ENCODE measurements at places on chromosomes 1 and 21.

DNA sequence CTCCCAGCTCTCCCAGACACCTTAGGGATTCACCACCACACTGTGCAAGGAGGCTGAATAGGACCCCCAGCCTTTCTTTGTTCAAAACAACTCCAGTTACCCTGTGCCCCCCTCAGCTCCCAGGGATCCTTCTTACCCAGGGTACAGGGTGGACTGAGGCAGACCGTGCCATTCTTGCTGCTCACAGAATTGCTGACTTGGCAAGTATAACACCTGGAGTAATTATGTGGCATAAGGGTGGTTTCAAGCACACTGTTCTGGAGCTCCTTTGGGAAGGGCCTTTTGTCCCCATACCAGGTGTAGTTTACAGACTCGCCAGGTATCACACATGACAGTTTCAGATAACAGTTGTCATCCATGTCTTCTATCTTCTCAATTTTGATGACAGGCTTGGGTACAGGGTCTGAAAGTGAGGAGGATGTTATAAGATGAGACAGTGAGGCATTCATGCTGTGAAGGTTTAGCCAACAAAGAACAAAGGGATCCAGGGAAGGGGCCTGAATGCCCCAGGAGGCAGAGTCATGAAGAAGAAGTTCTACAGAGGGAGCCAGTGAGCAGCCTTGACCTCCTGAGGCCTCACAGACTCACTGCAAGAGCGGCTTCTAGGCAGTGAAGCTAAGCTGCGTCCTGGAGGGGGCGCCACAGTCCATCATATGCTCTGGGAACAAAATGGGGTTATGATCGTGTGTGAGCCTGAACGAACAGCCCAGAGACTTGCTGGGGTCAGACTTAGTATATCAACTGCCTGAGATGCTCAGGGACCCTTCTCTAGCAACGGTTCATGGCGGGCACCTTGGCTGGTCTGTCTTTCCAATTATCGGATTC is 30.3 kb downstream of the CD48 start:
- DNase-seq, result peak; percentile 52

- DNase-seq, result no peak
These were observed 7.8 kb upstream of the CDK18 start for GRCh38 chr1:205496661-205497060.

DNA sequence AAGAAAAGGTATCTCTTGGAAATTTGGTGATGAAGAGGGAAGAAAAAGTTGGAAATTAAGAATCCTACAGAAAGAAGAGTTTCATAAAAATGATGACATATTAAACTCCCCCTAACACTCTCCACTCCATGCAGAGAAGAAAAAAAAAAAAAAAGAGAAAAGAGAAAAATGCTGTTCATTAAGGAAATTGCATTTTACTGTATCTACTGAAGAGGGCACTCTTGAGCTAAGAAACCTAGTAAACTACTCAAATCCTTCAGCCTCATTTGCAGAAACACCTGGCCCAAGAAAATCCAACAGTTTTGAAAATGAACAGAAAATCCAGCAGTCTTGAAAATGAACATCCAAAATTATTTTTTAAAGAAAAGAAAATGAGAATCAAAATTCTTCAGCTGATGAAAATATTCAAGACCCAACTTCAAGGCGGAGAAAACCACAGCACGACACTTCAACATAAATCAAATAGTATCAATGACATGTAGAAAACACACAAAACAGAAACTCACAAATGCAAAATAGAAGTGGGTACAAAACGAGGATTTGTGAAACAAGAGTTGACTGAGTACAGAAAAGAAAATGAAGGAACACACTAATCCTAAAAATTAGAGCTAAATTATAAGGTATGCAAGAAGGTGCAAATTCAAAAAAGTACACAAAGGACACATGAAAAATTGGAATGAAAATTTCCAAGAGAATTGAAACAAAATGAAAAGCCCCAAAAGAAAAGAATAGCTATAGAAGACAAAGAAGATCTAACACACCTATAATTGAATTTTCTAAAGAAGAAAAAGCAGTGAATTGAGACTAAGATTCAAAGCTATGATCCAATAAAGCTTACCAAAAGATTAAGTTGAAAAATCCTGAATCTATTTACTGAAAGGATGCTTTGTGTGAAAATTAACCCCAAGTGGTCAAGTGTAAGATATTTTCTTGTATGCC is 73.2 kb upstream of the DNAJC6 start:
- no peak for DNase-seq

DNA sequence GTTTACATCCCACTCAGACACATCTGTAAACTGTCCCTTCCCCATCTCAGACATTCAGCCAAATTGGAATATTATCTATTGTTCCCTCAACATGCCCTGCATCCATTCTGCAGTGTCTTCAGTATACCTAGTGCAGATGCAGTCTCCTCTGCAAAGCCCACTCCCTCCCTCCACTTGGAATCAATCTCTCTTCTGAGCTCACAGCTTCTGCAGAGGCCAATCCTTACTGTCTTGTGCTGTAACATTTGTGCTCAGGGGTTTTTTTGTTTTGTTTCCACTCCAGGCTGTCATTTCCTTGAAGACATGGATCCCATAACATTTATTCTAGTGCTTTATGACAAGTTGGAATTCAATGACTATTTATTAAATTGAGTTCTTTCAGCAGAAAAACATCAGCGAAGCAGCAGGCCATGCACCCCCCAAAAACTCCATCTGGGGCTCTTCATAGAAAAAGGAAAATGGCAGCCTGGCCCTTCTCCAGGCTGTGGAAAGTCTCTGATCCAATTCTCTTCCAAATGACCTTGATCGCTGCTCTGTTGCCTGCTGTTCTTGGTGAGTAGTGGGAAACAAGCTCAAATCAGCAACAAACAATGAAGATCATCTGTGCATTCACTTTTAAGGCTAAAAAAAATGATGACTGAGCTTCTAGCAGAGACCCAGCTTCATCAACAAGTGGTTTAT is 8.7 kb downstream of the C4BPA start:
- DNase-seq, result peak; percentile 57

DNA sequence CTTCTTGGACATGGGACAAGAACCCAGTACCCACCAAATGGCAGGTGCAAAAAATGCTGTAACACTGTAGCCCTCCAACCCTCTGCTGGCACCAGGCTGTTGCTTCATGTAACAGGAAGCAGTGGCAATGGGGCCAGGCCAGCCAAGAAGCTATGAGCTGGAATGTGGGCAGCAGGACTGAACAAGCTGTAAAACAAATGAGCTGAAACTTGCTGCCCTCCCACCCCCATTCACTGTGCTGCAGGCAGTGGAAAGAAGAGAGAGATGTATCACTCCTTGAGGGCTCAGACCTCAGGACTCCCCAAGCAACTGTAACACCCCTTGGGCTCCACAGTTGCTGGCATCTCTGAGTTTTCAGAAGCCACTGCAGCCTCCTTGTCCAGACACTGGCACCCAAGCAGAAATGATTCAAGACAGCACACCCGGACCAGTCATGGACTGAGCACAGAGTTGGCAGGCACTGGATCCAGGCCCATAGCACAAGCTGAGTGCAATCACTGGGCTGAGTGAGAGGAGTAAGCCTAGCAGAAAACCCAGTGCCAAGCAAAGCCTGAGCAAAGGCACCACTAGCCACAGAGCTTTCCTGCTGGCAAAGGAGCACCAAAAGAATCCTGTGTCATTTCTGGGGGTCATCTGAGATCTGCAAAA is 321.4 kb upstream of the CXADR start:
- no peak for DNase-seq

GRCh38 chr1:161114556-161114955 is 3.3 kb downstream of the PFDN2 start:
- no peak for DNase-seq

DNA sequence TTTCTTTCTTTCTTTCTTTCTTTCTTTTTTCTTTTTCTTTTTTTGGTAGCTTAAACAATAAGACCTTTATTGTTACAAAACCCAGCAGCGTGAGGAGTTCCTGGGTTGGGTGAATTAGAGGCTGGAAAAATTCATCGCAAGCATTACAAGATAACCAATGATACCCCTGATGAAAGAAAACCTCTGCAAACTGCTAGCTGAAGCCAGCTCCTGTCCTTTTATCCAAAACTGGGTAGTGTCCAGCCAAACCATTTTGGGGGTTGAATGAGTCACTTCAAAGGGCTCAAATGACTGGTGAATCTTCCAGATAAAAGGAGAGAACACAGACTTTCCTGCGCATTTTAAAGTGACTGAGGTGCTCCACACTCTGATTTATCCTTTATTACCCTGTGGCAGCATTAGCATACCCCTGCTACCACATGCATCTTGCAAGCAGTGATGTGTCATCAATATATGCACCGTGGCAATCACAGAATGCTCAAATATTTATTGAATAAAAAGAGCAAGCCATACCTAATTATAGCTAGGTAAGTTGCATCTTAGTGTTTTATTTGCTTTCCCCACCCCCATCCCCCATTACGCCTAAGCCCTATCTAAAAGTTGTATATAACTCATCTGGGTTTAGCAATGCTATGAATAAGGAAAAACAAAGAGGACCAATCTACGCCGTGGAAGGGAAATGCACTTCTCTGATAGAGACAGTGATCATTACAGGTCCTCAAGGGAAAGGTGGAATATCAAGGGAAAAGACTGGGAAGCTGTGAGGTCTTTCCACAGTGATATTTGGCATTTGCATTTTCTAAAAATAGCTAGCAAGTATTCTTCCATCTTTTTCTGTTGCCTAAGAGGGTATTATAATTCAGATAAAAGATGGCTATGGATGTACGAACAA is 32.4 kb upstream of the CEP350 start:
- DNase-seq, result no peak

DNA sequence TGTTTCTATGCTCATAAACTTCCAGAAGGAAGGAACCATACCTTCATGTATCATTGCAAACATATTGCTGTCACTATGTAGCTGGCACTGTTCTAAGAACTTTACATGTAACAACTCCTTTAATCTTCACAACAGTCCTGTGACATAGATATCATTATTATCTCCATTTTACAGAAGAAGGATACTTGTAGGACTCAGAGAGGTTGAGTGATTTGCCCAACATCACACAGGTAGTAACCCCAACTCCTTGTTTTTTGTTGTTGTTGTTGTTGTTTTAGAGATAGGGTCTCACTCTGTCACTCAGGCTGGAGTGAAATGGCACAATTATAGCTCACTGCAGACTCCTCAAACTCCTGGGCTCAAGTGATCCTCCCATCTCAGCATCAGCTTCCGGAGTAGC is 7.6 kb upstream of the TRIT1 start:
- DNase-seq, result no peak

- DNase-seq, result peak; percentile 82
These were observed 33.8 kb downstream of the DUSP10 start for GRCh38 chr1:221708076-221708571.

- no peak for DNase-seq
These were observed 51.0 kb downstream of the TNN start for GRCh38 chr1:175118375-175119367.

DNA sequence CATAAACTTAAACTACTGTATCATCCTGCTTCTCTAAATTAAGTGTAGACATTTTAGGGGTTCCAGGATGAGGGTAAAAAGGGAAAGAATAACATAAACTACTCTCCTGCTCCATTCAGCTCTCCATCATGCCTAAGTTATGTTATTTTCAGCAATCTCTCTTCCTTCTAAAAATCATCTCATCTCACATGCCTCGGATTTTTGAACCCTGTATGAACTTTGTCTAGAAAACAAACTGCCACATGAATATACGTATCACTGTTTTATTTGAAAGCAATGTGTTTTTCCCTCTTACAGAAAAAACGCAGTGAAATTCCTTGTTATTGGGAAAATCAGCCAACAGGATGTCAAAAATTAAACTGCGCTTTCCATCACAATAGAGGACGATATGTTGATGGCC is 32.6 kb downstream of the ZBED6 start:
- DNase-seq, result no peak

DNA sequence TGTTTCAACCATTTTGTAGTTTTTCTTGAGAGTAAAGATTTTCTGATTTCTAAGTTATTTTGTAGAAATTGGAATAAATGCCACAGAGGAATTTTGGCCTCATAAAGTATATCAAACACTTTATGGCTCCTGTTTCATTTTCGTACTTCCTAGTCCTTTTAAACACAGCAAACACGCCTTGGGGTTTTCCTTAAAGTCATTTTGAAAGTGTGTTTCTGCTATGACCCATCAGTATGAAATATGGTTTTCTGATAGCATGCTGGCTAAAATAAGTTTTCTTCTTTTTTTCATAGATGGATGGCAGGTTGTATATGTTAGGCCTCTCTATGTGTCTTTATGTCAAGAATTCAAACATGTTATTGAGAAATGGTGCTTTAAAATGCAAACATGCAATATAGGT is 940.1 kb upstream of the TMPRSS15 start:
- no peak for DNase-seq

- DNase-seq, result no peak
These were observed 32.8 kb upstream of the RNF19B start for GRCh38 chr1:32997381-32997891.

- peak; percentile 90 for DNase-seq
These were observed 85.7 kb downstream of the DYRK1A start for GRCh38 chr21:37452227-37452626.

- DNase-seq, result peak; percentile 82
These were observed 69.2 kb downstream of the DTL start for GRCh38 chr1:212104586-212105325.

DNA sequence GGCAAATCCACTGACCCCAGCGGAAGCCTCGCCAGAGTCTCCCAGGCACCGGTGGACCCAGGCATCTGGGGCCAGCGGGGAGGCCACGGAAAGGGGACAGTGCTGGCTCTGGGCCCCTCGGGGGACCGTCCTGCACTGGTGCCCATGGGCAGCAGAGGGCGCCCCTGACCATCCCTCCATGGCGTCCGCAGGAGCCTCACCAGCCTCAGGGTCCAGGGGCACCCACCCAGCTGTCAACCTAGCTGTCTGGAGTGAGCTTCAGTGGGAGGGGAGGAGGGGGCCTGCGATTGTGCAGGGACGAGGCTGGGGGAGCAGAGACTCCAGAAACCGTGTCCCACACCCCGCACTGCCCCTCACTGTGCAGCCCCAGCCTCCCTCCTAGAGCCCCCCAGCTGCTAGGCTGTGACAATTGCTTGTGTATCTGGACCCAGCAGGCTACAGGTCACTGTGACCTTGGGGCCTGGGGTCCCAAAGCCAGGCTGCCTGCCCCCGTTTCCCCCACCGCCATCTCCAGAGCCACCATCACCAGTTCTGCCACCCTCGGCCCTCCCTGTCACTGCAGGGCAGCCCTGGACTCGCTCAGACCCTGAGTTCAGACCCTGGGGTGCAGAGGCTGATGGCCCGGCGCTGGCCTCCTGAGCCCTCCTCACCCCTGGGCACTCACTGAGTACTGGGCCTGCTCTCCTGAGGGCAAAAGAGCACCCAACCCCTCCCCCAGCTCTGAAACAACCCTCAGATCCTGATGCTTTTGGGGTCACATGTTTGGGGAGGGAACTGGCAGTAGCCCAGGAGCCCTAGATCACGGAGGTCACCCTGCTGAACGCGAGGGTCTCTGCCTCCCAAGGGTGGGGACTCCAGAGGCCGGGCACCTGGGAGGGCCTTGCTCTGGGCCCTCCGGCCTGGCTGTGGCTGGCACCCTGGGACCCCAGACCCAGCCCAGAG is 10.6 kb upstream of the COL6A1 start:
- DNase-seq, result peak; percentile 80

- no peak for DNase-seq
These were observed 104.3 kb upstream of the KRTAP19-8 start for GRCh38 chr21:31142600-31142999.

Data from muscle of leg (tissue), 16 donors.